ENCODE measurements at places on chromosomes 3 and 15.

GRCh38 chr15:43794269-43795037, 2.3 kb downstream of the SERF2 start:
- no peak for DNase-seq

- no peak for DNase-seq
These were observed 2.8 kb upstream of the CCDC9B start for GRCh38 chr15:40343512-40343911.

- no peak for DNase-seq
These were observed 18.1 kb downstream of the LNP1 start for GRCh38 chr3:100419406-100419805.

GRCh38 chr3:189787632-189788031, 156.4 kb downstream of the TP63 start:
- no peak for DNase-seq

GRCh38 chr15:61115679-61116078, 113.4 kb downstream of the RORA start:
- DNase-seq = no peak

DNA sequence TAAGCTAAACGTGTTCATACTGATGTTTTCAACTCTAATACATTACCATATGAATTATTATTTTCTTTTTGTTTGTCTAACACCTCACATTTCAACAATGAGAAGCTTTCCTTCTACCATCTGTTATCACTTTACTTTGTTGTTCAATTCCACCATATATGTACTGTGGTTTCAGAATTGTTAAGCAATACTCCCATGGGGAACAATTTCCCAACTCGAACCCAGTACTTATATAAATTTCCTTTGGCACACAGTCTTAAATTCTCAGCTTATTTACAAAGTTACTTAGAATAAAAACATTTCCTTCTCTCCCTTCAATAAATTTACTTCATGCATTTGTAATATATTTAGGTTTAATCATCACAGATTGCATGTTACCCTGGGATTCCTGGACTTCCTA, 1764.4 kb downstream of the OTOL1 start:
- no peak for DNase-seq

GRCh38 chr3:101253396-101253795, 67.0 kb downstream of the IMPG2 start:
- no peak for DNase-seq

- no peak for DNase-seq
These were observed 42.7 kb downstream of the ALCAM start for GRCh38 chr3:105409364-105409763.

DNA sequence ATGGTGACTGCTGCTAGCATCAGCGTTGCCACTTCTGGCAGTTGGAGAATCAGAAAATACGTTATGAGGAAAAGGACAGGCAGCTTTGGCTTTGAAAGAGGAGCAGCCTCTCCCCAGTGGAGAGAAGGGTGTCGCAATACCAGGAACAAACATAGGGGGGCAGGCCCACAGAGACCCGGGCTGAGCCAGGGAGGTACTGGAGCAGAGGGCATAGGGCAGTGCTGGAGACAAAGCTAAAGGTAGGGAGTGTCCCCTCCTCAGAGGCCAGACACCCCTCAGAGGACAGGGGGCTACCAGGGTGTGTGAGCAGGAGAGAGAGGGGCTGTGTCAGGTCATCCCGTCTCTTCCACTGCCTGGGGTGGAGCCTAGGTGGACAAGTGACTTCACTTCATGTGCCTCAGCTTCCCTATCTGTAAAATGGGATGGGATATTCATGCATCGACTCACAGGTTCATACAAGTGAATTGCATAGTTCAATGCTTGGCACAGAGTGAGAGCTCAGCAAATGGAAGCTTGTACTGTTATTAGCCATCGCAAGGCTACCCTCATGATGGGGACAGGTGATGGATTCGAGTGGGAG, 49.7 kb upstream of the LIMD1 start:
- DNase-seq = no peak

DNA sequence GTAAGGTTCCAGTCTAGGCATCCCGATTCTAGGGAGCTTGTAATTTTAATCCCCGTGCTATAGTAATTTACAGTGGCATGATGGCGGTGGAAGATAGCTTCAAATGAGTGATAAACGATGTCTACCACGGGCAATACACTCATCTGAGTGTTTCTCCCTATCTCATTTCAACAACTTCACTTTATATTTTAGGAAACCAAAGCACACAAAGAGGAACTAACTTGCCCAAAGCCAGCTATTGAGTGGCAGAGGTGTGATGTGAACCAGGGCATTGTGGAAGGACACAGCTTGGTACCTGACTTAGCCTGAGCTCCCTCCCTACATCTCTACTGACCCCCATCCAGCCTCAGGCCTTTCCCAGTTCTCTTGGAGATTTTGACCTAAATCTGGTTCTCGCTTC, 16.9 kb upstream of the FILIP1L start:
- no peak for DNase-seq

GRCh38 chr15:90560229-90560776, 30.6 kb downstream of the CRTC3 start:
- peak; percentile 85 for DNase-seq

- DNase-seq = no peak
These were observed 31.7 kb downstream of the GPR149 start for GRCh38 chr3:154398084-154398967.

DNA sequence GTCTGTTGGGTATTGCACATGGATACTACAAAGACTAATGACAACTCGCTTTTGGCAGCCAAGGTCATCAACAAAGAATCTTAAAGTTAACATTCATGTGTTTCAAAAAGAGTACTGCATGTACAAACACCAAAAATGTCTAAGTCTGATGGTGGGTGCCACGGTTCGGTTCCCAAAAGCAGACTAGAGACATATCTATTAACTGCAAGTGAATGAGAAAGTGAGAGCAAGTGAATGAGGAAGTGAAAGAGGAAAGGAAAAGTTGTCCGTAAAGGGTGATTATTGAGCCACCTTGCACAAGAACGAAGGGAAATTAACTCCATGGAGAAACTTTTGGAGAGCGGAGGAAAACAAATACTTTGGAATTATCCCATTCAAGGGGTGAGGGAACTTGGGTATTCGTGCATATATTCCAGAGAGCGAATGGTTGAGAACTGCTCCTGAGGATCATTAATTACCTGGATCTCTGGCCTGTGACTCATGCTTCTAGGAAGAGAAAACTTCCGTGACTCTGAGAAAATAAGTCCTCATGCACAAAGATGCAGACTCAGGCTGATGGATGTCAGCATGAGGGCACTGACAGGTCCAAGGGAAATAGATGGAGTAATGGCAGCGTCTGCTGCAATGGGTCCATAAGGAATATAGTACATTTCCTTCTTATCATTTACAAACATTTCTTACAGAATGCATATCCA, 336.5 kb upstream of the TGFBR2 start:
- no peak for DNase-seq

- no peak for DNase-seq
These were observed 41.1 kb downstream of the ACAA1 start for GRCh38 chr3:38095669-38096483.

DNA sequence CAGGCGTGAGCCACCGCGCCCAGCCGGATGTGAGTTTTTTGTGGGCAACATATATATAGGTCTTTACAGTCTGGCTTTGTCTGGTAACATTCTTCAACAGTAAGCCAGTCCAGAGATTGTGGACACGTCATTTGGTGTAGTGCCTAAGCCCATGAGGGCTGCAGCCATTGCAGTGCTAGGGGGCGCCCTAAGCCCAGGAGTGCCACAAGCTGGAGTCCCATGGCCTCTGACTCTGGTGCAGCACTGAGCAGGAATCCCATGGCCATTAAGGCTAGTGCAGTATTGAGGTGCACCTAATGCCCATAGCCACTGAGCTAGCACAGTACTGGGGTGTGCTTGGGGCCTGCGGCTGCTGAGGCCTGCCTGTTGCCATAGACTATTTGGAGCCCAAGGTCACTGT, 136.4 kb upstream of the NDN start:
- no peak for DNase-seq

DNA sequence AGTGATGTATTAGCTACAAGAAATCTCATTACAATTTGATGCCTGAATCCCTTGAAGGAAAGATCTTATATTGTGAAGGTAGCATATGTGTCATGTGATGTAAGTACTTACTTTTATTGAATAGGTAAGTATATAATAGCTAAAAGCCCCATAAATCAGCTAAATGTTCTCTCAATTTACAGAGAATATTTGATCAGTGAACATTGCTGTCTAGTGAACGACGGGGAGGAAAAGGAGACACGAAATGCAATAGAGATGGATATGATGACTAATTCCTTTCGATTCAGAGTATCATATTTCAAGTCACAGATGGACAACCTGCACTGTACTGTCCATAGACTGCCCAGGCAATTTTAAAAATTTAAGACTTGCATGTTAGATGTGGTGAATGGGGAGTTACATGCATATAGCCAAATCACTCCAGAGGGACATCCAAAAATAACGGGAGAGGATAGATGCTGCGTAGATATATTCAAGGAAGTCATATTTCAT, 462.1 kb upstream of the CDIN1 start:
- no peak for DNase-seq

- no peak for DNase-seq
These were observed 7.8 kb downstream of the EIF1B start for GRCh38 chr3:40317061-40317855.

- DNase-seq = peak; percentile 89
These were observed 263.8 kb downstream of the FEZF2 start for GRCh38 chr3:62109534-62109933.

GRCh38 chr3:134325706-134326105, 48.5 kb downstream of the AMOTL2 start:
- no peak for DNase-seq

DNA sequence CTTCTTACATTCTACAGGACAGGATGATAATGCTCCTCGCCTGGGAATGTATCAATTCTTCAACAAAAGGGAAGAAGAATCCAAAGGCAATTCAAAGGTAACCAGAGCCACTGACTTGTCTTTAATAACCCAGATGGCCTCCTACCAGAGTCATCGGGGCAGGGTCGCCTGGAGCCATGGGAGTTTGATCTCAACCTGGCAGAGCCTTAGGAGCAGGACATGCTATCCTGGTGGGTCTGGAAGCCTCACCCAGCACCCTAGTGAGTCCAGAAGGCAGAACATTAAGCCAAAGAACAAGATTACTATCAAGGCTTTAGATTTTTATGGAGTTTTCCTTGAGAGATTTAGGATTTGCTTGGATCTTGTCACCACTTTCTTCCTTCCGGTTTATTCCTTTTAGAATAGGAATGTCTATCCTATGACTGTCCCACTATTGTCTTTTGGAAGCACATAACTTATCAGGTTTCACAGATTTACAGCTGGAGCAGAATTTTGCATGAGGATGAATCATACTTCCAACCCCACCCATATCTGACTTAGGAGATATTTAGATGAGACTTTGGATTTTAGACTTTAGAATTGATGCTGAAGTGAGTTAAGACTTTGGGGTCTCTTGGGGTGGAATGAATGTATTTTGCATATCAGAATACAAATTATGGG, 330.3 kb upstream of the GOLIM4 start:
- DNase-seq = no peak

DNA sequence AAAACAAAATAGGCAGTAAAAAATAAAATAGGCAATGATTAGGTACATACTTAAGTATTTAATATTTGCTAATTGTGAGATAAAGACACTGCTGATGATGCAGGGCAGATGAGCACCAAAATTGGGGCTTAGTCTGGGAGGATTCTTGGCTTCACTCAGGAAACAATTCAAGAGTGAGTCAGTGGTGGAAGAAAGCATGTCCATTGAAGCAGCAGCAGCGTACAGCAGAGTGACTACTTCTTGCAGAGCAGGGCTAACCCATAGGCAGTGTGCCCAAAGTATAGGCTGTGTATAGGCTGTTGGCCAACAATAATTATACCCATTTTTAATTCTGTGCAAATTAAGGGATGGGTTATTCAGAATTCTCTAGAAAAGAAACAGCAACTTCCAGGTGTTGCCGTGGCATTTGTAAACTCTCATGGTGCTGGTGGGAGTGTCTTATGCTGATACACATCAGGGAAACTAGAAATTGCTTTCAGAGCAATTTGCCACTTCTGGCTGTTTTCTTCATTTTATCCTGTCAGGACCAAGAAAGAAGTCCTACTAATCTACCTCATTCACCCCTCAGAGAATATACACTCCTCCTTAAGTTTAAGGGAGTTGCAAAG, 317.3 kb upstream of the NAALADL2 start:
- DNase-seq = peak; percentile 3

GRCh38 chr3:9115336-9115735, 134.1 kb downstream of the SRGAP3 start:
- no peak for DNase-seq

DNA sequence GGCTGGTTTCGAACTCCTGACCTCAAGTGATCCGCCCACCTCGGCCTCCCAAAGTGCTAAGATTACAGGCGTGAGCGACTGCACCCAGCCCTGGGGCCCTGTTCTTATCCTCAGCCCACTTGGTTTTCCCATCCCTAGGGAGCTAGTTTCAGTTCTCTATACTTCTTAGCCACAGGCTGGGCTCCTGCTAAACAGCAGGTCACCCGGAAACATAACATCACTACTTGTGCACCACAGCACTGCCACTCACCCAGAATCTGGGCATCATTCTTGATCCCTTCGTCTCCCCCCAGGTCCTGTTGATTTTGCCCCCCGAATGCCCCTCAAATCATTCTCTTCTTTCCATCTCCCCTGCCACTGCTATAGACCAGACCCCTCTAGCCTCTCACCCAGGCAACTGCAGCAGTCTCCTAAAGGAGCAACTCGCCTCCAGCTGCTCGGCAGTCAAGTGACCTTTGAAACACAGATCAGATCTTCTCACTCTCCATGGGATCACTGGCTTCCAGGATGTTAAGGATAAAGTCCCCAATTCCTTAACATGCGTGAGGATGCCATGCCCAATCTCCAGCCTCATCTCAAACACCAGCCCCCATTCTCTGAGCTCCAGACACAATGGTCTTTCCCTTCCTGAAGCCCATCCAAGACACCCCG, 5.6 kb upstream of the AP3S2 start:
- no peak for DNase-seq

DNA sequence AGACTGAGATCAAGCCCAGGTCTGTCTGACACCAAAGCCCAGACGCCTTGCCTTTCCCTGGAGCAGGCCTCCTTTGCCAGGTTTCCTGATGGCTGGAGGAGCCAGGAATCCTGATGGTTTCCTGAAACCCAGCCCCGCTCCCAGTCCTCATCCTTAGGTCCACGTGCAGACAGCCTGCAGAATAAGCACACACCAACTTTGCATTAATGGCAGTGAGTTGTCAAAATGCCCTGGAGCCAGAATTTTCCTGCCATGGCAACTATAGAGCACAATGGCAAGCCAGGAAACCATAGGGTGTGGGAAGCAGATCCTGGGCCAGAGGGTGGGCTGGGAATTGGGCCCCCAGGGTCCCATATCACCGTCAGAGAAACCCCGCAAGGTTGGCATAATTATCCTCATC, 67.4 kb upstream of the HRH1 start:
- DNase-seq = no peak

DNA sequence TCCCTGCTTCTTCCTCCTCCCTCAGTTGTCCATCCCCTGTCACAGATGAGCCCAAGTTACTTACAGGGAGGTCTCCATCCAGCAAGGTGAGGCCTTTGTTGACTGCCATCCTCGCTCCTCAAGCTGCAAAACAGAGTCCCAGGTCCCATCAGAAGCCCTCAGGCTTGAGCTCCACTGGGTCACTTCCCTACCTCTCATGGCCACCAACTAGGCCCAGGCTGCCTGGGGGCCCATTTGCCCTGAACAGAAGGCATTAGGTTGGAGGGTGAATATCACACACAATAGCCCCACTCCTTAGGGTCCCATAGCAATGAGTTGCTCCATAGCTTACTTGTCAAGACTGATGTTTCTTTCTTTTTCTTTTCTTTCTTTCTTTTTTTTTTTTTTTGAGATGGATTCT, 1.8 kb downstream of the PLIN1 start:
- no peak for DNase-seq
